ENCODE measurements at places on chromosomes 3 and 15.
A peak's percentile ranks its signal among the peaks of the same experiment; 100 is the strongest.

GRCh38 chr3:188421151-188421821 lies 267.3 kb downstream of the LPP start:
- peak; percentile 94 for DNase-seq

DNA sequence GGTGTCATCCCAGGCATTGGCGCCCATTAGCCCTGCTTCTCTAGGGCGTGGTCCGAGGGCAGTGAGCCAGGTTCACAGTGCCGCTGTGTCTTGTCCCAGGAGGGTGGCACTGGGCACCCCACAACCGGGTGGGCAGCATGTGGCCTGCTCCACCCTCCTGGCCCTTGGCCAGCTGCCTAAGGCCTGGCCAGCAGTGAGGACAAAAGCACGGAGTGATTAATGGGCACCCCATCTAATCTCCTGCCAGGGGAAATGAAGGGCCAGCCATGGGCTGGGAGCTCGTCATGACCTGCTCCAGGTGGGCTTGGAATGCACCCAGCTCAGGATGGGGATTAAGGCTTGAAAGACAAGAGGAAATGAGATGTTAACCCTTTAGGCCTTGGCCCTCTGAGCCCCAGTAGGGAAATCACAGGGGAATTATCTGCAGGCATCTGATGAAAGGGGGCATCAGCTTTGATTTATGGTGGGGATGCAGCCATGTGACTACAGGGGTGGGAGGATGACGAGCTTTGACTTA lies 5.2 kb downstream of the THSD4 start:
- DNase-seq = no peak

GRCh38 chr3:61664105-61664482 lies 102.7 kb downstream of the PTPRG start:
- peak; percentile 99 for DNase-seq

GRCh38 chr15:26686547-26687187 lies 86.2 kb downstream of the GABRB3 start:
- DNase-seq = no peak

- no peak for DNase-seq
Observed at GRCh38 chr3:139642996-139643395, 34.8 kb downstream of the NMNAT3 start.

DNA sequence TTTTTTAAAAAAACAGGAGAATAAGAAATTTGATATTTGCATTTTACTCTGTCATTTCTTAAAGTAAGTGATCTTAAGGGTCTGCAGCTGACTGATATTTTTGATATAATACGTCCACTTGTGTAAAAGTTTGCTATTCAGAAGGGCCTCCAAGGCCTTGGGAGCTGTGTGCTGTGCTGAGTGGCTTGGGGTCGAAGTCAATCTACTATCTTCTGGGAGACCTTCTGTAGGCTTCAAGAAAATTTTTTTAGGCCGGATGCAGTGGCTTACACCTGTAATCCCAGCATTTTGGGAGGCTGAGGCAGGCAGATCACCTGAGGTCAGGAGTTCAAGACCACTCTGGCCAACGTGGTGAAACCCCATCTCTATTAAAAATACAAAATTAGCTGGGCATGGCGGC lies 26.3 kb downstream of the THSD4 start:
- DNase-seq = no peak

DNA sequence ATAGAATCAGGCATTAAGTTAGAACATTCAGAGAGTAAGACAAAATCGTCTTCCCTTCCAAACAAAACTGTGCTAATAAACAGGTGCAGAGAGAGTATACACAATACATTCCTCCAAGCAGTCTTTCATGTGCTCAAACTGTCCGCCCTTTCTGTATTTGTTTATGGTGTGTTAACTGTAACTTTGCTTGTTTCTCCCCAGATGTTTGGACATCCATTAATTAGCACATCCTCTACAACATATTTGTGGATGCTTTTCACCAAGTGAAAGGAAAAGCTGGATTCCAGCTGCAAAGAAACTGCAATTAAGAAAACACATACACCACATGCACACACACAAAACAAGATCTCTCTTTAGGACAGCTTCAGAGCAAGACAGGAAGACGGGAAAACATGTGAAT lies 912.6 kb downstream of the NTRK3 start:
- no peak for DNase-seq

GRCh38 chr3:13866041-13866965 lies 13.6 kb downstream of the WNT7A start:
- DNase-seq = no peak

DNA sequence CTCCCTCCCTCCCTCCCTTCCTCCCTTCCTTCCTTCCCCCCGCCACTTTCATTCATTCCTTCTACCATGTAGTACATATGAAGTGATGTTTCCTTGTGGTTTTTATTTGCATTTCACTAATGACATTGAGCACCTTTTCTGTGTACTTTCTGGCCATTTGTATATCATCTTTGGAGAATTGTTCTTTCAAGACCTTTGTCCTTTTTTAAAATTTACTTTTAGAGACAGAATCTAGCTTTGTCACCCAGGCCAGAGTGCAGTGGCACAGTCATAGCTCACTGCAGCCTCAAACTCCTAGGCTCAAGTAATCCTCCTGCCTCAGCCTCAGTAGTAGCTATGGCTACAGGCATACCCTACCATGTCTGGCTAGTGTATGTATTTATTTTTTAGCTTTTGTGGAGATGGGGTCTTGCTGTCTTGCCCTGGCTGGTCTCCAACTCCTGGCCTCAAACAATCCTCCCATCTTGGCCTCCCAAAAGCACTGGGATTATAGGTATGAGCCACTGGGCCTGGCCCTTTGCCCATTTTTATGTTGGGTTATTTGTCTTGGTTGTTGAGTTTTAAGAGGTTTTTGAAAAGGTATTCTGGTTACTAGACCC lies 42.0 kb upstream of the CTDSPL2 start:
- DNase-seq = no peak

GRCh38 chr15:47027322-47027946 lies 689.9 kb upstream of the SEMA6D start:
- no peak for DNase-seq

GRCh38 chr15:63899193-63899592 lies 65.4 kb upstream of the HERC1 start:
- no peak for DNase-seq

GRCh38 chr15:40150163-40150925 lies 10.5 kb upstream of the BUB1B start:
- DNase-seq = no peak

DNA sequence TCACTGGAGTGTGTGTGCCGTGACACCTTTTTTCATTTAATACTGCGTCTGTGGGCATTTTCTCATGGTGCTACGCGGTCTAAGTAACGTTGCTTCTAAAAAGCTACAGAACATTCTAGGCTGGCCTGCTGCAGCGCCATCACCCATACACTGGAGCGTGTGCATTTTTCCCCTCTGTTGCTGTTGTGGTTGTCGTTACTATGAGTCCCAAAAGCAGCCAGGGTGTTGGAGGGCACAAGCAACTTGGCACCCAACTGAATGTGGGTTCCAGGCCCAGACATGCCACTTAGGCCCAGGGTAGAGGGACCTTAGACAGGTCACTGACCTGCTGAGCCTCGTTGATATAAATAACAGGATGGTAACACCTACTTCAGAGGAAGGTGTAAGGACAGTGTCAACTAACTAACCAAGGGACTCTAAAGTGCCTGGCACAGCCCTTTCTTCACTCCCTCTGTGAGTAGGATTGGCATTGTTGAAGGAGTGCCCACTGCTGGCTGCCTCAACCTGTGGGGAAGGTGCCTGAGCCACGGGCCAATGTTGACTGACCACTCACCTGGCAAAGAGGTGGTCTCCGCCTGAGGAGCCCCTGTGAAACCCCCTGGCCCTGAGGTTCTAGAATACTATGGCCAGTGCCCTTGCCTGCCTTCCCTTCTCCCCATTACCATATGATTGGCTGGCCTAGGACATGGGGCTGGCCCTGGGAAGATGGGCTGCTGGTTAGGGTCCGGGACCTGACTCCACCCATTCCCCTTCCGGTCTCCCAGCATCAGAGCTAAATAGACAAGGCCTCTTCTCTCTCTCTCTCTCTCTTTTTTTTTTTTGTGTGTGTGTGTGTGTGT lies 3.5 kb downstream of the CSK start:
- no peak for DNase-seq

GRCh38 chr15:70584838-70585706 lies 178.3 kb downstream of the UACA start:
- DNase-seq = no peak

DNA sequence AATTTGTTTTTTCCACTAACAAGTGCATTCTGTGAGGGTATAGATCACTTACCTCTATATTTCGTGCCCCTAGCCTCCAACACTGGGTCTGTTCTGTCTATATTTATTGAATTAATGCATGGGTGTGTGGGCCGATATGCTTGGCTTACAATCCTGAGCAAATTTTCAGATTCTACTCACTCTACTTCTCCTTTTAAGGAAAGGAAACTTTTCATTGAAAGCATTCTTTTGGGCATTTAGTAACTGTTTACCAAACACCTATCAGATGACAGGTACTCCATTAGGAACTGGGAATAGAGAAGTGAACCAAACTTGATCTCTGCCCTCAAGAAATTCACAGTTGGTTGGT lies 60.5 kb downstream of the TLE3 start:
- DNase-seq = no peak

GRCh38 chr3:123750659-123751420 lies 133.3 kb downstream of the MYLK start:
- peak; percentile 80 for DNase-seq

GRCh38 chr15:96037584-96037983 lies 292.9 kb upstream of the NR2F2 start:
- DNase-seq = no peak

Measured in fibroblast of skin of left quadriceps (primary cell).